ENCODE measurements at places on chromosomes 13 and 19.

DNA sequence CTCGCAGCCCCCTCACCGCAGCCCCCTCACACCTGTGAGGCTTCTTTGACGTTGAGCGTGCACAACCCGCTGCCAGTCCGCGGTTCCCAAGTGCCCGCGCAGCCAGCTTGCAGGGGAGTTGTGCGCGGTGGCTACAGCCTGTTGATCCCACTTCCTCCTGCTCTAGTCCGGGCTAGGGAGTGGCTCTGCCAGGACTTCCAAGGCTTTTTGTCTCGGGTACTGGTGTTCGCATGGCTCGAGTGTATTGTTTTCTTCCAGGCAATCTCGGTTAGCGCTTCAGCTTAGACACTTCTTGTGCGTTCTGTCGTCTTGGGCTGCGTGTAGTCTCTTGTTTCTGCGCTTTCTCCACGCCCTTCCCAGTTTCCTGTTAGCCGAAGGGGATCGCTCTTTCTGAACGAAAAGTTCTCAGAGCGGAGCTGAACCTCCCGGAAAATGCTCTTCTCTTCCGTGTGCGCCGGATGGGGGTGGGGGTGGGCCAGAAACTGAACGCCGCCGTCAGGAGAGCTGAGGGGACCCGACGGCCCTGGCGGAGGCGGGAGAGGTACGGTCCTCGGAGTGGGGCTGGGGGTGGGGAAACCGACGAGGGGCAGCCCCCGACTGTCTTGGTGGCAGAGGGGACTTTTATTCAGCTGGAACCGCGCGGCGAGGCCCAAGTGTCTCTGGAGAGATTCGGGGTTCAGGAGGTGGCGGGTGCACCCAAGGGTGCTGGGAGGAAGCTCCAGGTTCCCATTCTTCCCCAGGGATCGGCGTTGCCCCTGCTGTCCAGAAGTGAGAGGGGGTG, 697 bp upstream of the DGKH start:
- DNase-seq, result peak; percentile 43

GRCh38 chr19:34359954-34360315, 5.1 kb upstream of the GPI start:
- DNase-seq, result no peak

DNA sequence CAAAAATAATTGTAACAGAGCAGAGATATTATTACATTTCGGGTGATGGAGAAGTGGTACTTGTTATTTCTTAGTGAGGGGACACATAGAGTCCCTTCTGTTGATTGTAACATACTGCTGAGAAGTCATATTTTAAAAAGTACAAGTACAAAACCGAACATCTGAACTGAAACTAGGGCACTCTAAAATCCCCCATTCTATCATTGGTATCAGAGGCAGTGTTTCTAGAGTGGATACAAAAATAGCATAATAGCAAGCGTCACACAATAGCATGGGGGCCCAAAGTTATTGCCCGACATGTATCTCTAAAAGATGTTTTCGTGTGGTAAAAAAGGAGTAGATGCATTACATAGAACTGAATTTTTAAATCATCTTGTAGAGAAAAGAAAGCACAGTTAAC, 502.1 kb upstream of the SLC10A2 start:
- no peak for DNase-seq

DNA sequence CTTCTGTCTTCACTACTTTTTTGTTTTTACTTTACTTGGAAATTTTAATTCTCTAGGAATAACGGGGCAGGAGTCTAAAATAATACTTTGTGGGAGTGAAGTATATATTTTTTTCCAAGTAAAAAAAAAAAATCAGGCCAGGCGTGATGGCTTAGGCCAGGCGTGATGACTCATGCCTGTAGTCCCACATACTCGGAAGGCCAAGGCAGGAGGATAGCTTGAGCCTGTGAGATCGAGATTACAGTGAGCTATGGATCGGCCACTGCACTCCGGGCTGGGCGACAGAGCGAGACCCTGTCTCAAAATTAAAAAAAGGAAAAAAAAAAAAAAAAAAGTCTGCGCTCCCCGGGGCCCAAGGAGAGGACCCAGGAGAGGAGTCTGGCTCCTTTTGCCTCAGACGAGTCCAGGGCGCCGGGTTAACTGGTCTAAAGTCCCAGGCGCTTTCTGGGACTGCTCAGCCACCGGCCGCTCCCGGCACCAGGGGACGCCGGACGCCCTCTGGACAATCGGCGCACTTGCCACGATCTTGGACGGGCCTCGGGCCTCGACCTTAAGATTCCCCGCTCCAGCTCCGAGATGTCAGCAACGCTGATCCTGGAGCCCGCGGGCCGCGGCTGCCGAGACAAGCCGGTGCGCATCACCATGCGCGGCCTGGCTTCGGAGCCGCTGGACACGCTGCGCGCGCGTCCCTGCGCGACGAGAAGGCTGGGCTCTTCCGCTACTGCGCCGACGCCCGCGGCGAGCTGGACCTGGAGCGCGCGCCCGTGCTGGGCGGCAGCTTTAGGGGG, 2.7 kb upstream of the ZFP82 start:
- DNase-seq, result peak; percentile 35

DNA sequence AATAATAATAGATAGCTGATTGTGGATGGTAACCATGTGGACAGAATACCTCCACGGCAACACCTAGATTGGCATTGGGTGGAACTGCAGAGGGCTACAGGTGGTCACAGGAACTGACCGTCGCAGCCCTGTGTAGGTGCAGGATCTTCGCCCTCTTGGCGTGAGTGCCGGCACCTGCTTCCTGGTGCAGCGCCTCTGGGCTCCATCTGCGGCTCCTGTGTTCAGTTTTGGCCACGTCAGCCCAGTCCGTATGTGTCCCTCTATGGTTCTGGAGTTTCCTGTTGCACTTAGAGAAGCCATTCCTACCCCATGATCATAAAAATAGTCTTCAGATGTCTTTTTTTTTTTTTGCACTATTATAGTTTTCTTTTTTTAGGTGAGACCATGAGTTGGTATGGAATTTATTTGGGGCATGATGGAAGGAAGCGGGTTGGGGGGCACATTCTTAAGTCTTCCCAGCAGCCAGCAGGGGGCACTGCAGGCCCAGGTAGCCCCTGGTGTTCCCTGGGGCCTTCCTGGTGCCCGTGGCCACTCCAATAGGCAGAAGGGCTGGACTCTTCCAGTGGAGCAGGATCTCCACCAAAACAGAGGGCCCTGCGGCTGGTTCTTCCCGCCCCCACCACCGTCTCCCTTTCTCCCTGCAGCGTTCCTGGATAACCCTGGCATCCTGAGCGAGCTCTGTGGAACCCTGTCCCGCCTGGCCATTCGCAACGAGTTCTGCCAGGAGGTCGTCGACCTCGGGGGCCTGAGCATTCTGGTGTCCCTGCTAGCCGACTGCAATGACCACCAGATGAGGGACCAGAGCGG, 10.1 kb upstream of the SLC25A42 start:
- DNase-seq, result peak; percentile 6

DNA sequence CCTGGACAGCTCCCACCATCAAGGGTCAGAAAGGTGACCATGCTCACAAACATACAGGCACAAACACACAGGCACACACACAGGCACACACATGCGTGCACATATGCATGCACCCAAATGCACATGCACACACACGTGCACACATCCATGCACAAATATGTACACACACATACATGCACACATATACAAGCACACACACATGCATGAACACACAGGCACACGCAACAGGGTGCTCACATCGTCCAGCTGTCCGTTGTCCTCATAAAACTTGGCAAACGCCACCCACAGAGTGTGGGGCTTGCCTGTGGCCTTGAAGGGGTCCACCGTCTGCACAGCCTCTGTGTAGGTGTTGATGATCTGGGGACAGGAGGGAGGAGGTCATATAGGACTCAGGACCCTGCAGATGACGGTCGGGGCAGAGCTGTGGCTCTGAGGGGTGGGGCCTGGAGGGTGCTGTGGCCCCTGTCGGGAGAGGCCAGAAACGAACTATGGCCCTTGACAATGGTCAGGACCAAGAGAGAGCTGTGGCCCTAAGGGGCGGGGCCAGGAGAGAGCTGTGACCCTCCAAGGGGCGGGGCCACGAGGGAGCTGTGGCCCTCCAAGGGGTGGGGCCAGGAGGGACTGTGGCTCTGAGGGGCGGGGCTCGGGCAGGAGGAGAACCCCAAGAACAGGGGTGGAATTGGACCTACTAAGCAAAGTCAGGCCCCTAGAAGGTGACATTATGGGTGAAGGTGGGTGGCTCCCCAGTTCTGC, 6.2 kb downstream of the XAB2 start:
- DNase-seq, result no peak

DNA sequence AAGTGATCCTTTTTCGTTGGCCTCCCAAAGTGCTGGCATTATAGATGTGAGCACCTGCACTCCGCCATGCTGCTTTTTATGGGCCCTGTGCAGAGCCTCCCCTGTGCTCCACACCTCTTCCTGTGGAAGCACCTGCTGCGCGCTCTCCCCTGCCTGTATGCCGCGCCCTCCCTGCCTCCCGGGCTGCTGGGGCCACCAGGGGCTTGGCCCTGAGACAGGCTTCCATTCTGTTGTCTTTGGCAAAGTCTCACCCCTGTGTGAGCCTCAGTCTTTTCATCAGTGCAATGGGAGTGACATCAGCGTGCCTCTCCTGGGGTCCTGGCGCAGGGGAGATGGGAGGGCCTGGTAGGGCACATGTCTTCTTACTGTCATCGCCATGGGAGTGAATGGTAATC, 1.3 kb downstream of the FAM174C start:
- DNase-seq, result no peak

DNA sequence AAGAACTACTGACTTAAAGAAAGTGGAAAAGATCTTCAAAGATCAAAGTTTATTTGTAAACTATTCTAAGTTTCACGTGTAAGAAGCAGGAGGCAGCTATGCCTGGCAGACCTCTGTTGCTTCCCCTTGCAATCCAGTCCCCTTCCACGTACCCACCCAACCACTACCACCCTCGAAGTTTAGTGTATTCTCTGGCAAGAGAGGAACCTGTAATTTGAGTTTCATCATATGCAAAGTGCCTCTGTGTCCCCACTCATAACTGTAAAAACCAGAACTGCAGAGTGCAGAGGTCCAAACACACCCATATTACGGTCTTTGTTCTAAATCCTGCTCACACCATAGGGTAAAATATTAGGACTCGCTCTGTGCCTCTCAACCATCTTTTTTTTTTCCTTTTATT, 75.8 kb upstream of the FRY start:
- no peak for DNase-seq

- no peak for DNase-seq
Measured at GRCh38 chr19:51203916-51204315, 21.0 kb upstream of the CD33 start.

- no peak for DNase-seq
Measured at GRCh38 chr19:55386493-55386971, 800 bp downstream of the RPL28 start.

- no peak for DNase-seq
Measured at GRCh38 chr19:51295382-51296126, 15.9 kb upstream of the IGLON5 start.

DNA sequence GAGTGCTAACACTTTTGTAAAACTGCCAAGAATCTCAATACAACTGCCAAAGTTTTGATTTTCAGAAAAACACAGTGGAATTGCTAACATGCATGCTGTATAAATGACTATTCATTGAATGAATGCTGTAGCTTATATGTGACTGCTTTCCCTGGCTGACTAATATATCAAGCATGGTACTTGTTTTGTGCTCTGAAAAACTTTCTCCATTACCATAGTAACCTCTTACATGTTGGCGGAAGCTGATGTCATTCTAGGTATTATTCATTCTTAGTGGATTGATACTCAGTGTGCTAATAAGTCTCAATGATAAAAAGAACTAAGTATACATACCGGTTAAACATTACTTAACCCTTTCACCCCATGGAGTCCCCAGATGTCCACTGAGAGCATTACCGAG, 166.1 kb upstream of the MYO16 start:
- DNase-seq, result peak; percentile 90

- no peak for DNase-seq
Measured at GRCh38 chr19:1384478-1385110, 887 bp downstream of the NDUFS7 start.

DNA sequence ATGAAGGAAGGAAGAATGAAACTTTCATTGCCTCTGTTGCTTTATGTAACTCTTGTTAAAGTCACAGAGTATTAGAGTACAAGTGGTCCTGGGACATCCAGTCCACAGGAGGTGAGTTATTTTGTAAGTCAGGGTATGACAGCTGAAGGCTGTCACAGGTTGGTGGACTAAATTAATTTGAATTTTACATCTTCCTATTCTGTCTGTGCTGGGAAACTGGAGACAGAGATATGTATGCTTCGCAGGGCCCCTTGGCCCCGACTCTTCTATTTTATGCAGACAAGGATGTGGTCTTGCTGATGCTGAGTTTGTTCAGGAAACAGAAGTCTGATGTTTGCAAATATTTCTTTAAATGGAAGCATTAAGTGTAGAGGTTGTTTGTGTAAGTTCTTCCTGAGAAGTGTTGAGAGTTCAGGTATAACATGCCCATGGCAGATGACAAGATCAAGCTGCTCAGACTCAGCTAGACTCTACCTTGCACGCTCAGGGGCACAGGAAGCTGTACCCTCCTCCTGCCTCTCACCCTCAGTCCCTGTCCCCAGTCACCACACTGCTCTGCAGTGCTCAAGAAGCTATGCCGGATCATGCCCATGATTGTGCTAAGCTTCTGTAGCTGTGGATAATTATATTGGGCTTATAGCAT, 23.4 kb downstream of the RASL11A start:
- no peak for DNase-seq

GRCh38 chr19:40896418-40896796, 14.4 kb upstream of the CYP2A7 start:
- DNase-seq, result no peak

DNA sequence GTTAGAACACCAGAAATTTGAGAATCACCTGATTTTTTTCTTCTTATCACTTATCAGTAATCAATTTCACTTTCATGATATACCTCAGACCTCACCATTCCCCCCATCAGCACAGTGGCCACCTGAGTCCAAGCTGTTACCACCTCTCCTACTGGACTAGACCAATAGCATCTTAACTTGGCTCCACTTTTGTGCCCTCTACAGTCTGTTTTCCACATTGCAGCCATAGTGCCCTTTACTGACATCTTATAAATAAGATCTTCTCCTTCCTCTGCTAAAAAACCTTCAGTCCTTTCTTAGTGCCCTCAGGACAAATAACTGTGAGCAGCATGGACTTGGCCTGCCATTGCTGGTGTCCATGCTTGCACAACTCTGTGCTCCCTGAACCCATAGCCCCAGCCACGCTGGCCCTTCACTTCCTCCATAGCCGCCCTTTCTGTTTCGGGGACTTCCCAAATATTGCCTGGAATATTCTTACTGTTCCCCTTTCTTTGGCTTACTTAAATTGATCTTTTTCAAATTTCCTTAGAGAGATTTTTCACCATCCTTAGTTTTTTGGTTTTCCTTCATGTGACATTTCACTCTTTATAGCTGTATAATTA, 380.8 kb downstream of the LMO7 start:
- DNase-seq, result peak; percentile 54

- no peak for DNase-seq
Measured at GRCh38 chr19:46659151-46660007, 1.6 kb downstream of the DACT3 start.

GRCh38 chr13:113034451-113035212, 65.6 kb downstream of the MCF2L start:
- peak; percentile 24 for DNase-seq

GRCh38 chr19:31214997-31215396, 134.2 kb downstream of the TSHZ3 start:
- DNase-seq, result no peak

GRCh38 chr13:21871382-21871781, 200.5 kb downstream of the FGF9 start:
- DNase-seq, result no peak

- DNase-seq, result no peak
Measured at GRCh38 chr19:5333581-5334365, 6.8 kb downstream of the PTPRS start.
